ENCODE measurements at places on chromosomes 7 and 10. TPM values are rescaled to one million over a fixed set of nuclear protein-coding genes. Genes with fewer than 3 reads are reported as not detected.
A peak's percentile ranks its signal among the peaks of the same experiment; 100 is the strongest.

GRCh38 chr7:171364-171904 is 20.9 kb upstream of the FAM20C start:
- DNase-seq = no peak

- DNase-seq = no peak
These were observed 63.3 kb upstream of the NANOS1 start for GRCh38 chr10:118966076-118966849.

DNA sequence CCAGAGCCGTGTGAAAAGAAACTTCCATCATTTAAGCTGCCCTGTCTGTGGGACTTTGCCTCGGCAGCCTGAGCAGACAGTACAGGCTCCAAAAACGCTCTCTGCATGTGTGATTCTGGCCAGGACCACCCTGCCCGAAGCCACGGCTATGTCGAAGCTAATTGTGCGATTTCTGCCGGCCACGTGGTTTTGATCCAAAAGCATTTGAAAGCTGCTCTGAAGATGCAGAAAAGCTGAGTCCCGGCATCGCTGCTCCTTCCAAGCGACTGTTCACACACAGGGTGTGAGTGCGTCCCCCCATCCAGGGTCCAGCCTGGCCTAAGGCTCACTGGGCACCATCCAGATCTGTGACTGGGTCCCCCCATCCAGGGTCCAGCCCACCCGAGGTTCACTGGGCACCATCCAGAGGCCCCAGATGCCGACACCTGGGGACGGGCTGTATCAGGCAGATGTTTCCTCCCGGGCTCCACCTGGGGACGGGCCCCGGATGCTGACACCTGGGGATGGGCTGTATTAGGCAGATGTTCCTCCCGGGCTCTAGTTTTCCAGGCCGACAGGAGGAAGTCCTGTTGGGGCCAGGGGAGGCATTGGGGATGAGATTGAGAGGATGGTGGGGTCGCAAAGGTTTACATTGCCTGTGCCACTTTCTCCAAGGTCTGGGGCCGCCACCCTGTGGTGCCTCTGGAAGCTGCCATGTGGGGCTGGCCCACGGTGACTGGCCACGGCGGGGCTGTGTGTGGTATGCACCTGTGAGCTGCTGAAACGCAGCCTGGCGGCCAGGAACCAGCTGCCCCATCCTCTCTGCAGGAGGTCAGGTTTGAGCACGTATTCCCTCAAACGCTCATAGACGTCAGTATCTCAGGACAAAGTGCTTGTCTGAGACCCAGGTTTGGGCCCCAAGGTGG is 527.4 kb downstream of the DNAJB6 start:
- no peak for DNase-seq

DNA sequence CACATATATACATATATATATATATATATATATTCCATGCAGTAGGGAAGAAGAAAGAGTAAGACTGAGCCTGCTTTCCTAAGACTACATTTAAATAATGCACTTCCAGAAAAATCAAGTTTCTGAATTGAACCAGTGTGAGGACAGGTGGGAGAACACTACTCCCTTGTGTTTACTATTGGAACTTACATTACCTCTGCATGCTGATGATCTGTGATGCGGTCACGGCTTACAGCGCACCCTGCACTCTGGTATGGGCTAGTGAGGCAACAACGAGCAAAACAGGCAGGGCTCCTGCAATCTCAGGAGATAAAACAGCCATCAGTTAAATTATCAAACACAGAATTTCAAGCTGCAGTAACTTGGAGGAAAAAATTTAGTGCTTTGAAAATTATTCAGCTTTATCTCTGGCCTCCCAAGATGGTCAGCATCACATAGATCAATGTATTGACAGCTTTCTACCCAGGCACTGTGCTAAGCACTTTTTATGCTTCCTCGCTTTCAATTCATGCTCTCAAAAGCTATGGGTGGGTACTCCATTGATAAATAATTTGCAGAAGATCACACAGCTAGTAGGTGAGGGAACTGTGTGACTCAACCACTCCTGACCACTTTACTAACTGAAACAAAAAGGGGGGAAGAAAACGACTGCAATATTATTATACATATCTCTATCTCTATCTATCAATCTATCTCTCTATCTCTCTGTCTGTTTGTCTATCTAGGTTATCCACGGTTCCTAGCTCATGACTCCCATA is 20.5 kb upstream of the SLC16A12 start:
- DNase-seq = no peak

DNA sequence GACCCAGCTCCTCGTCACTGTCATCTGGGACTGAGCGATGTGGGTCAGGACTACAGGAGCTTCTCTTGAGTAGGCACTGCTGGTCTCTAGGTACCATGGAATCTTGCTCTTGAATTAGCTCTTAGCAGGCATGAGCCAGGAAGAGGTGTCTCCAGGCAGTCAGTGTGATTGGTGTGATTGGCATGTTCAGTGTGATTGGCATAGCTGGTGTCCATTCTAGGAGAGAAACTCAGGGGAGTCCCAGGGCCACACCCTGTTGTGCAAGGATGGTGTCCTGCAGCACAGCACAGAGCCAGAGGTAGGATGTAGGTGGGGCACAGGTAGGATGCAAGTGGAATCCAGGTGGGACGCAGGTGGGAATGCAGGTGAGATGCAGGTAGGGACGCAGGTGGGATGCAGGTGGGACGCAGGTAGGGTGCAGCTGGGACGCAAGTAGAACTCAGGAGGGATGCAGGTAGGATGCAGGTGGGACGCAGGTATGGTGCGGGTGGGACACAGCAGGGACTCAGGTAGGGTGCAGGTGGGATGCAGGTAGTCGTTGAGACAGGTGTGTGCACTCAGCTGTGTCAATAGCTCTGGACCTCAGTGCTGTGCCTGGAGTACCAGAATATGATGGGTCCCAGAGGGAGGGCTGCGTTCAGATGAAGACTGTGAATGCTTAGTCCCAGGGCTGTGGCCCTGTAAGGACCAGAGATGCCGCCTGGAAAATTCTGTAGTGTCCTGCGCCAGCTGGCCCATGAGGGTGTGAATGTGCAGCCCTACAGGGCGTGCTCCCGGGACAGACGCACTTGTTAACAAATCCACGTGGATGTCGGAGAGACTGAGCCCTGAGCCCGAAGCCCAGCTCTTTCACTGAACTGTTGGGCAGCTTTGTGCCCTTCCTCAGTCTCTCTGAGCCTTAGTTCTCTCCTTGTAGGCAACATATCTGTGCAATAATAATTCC is 248.2 kb upstream of the PITRM1 start:
- DNase-seq = no peak

GRCh38 chr10:13893926-13894325 is 307.2 kb downstream of the PRPF18 start:
- DNase-seq = peak; percentile 38

DNA sequence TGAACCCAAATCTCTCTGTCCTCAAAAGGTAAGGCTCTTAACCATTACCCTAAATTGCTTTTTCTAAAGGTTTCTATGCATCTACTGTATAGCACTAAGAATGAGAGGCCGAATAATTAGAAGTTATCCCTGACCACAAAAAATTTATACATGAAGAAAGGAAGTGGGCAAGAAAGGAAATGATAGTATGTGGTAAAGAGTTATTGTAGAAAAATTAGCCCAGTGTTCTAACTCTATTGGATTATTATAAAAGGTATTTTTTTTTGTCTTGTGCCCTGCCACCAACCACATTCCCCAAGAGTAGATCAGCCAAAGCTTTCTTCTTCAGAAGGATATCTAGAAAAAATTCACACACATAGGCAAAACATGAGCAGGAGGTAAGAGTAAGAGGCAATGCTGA is 45.4 kb downstream of the DKK1 start:
- no peak for DNase-seq

- DNase-seq = no peak
These were observed 85.3 kb upstream of the CCDC6 start for GRCh38 chr10:59991661-59992060.

DNA sequence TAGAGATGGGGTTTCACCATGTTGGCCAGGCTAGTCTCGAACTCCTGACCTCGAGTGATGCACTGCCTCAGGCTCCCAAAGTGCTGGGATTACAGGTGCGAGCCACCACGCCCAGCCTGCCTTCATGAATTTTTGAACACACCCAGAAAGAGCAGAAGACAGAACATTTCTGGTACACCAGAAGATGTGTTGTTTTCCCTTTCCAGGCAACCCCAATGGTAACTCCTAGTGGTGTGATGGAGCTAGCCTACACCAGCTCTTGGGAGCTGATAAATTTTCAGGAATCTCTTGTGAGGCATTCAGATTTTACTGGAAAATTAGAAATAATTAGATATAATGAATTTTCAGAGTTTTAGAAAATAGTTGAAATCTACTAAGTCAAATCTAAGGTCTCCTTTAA is 904 bp upstream of the CCDC7 start:
- DNase-seq = peak; percentile 9

- no peak for DNase-seq
These were observed 10.7 kb downstream of the HIP1 start for GRCh38 chr7:75727881-75728593.

DNA sequence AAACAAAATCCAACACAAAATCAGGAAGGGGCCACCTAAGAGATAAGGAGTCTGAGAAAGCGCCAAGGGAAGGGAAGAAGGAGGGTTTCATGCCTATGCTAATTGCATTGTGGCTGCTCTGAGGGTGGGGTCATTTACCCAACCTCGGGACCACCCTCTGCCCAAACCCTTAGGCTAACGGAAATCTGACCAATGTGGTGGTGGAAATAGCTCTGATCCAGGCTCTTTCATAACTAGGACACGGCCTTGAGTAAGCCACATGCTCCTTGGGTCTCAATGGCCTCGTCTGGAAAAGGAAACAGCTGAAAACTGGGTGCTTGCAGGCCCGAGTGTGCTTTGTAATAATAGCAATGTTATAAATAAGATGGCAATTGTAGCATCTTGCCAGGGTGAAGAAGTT is 14.9 kb upstream of the SRGN start:
- no peak for DNase-seq

DNA sequence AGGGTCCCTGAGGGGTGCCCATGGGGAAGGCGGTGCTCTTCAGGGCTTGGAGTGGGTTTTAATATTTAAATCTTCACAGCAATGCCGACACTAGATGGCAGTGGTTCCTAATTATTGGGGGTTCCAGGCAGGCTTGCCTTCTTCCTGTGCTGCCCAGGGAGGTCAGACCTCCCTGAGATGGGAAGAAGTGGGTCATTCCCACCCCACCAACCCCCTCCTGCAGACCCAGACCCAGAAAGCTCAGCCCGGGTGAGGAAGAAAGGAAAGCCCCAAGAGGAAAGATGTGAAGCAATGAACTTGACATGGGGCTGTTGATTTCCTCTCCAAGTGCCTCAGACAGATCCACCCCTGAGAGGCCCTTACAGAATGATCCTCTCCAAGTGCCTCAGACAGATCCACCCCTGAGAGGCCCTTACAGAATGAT is 85.1 kb upstream of the LANCL2 start:
- peak; percentile 90 for DNase-seq

DNA sequence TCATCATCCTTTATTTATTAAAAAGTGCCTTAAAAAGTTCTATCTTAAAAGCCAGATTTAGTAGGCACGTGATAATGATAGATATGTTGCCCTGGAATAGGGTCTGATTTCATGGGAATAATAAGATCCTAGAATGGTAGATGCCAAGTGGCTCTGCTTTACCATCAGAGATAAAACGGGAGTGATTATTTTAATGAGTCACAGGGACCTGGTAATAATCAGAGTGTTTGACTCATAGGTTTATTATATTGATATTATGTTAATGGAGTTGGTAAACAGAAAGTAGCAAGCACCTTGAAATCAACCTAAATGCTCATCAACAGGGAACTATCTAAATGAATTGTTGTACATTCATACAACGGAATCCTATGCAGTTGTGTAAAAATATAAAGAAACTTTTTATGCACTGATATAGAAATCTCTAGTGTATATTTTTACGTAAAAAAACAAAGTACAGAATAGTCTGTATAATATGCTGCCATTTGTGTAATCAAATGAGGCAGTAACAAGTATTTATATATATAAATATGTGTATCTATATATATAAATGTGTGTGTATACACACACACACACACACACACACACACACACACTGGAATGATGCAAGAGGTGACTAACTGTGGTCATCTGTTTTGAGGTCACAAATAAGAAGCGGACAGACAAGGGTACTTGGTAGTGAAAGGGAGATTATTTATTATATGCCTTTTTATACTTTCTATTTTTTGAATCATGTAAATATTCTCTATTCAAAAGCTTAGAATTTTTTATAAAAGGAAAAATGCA is 78.6 kb upstream of the DYNC1I1 start:
- no peak for DNase-seq

- DNase-seq = no peak
These were observed 651 bp downstream of the MYO3A start for GRCh38 chr10:25934621-25935139.

- no peak for DNase-seq
These were observed 215.6 kb downstream of the CREB5 start for GRCh38 chr7:28627896-28628295.

The ITPRID1 gene
- not detected for total RNA-seq

The GIMAP2 gene
- not detected for total RNA-seq

The TBATA gene
- not detected for total RNA-seq

The UTF1 gene
- not detected for total RNA-seq

The RBP3 gene
- total RNA-seq = not detected
